ENCODE measurements at places on chromosomes 6 and 20.

DNA sequence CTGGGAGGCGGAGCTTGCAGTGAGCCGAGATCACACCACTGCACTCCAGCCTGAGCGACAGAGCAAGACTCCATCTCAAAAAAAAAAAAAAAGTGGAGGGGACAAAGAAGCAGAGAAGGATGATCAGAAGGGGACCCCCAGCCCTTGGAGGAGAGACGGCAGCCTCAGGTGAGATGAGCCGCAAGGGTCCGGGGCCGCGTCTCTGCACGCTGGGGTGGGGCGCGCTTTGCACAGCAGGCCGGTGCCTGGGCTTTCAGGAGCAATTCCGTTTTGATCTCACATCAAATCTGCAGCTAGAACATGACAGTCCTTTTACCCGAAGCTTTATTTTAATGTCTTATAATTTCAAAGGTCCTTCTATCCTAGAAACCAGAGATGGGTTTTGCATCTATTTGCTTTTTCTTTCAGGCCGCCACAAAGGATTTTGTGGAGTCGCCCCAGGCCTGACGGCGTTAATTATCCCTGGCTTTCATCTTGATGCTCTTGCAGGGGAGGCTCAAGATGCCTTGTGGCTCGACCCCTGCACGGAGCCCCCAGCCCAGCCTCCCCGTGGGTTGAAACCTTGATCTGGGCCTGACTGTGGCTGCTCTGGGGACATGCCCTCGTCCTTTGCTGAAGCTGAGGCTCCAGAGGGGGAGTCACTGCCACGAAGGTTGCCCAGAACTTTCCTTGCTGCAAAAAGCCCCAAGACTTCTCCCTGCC, 17.3 kb downstream of the HRH3 start:
- no peak for DNase-seq

DNA sequence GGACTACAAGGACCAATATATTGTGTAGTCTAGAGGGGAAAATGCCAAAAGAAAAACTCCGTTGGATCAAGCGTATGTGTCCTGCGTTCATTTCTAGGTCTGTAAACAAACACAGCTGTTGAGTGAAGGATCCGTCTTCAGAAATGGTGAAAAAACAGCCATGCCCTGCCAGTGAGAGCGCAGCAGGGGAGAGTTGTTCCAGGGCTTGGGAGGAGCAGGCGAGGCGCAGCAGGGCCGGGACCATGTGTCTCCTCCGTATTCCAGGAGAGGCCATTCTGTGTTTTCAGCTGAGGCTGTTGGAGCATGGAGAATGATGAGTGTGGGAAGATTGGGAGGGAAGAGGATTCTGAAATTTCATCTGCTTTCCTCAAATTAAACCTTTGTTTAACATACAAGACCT, 38.0 kb downstream of the BMP6 start:
- no peak for DNase-seq

- DNase-seq, result no peak
These were observed 33.7 kb downstream of the ADGRF5 start for GRCh38 chr6:46888031-46888430.

- no peak for DNase-seq
These were observed 46.5 kb downstream of the SMLR1 start for GRCh38 chr6:130873746-130874145.

DNA sequence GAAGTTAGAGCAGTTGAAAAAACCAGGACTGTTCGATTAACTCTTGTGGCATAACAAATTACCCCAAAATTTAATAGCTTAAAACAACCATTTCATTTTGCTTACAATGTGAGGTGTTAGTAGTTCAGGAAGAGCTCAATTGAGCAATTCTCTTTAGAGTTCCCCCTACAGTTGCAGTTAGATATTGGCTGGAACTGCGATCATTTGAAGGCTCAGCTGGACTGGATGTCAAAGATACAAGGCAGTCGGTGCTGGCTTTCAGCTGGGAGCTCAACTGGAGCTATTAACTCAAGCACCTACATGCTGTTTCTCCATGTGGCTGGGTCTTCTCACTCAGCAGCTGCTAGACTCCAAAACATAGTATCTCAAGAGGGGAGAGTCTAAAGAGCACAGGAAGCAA, 96.0 kb upstream of the LOC128125822 start:
- no peak for DNase-seq

DNA sequence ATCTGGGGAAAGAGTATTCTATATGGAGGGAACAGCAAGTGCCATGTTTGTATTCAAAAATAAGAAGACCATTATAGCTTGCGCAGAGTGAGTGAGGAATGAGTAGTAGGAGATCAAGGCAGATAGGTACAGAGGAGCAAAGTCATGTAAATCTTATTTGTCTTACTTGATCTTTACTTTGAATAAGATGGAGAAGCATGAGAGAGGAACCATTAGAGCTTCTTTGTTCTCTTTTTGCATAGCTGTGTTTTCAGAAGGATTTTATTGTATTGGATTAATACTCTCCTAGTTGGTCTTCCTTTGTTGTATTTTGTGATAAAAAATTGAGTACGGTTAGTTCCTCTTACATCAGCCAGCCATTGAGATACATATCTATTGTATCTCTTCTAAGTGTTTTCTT, 88.4 kb downstream of the SCAF8 start:
- DNase-seq, result no peak

DNA sequence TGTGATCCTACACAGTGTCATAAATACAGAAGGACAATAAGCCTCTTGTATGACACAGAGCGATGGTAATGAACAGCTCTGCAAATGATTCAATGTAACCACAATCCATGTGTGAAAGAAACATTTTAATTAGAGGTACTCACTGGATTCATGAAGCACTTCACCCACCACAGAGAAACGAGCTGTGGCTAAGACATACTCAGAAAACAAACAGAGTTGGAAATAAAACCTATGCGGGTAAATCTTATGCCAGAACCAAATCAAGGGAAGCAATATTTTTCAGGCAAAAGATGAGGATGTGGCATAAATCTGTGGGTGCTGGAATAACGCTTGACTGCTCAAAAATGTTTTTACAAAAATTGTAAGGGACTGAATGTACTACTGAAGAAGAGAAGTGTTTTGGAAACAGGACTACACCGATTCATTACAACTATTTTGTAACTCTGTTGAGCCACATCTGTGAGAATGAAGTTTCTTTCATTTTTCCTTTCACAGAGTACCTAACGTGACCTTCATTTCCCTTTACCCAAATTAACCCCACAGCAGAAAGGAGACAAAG, 112.1 kb downstream of the WDR27 start:
- DNase-seq, result no peak

- DNase-seq, result no peak
These were observed 61.3 kb downstream of the HS3ST5 start for GRCh38 chr6:114281496-114281895.

DNA sequence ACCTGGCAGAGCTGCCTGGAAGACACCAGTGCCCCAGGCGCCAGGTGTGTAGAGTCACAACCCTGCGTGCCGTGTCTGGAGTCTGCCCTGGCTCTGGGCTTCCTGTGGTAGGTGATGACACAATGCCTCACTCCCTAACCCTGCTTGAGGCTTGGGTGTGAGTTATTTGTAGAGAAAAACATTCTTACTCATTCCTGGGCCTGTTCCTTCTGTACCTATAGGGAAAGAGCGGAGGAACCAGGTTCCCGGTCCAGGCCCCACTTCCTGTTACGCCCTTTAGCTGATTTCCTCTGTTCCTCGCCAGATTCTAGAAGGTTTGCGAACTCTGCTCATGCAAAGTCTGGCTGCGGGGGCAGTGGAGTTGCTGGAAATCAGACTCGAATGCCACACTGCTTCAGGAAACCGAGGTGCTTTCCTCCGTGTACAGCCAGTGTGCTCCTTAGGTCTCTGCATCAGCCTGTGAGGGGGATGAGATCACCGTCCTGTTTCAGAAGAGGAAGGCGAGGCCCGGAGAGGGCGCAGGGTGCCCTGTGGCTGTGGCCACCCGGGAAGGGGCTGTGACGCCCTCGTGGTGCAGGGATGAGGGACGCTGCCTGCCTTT, 67.1 kb upstream of the DUSP22 start:
- DNase-seq, result peak; percentile 68

DNA sequence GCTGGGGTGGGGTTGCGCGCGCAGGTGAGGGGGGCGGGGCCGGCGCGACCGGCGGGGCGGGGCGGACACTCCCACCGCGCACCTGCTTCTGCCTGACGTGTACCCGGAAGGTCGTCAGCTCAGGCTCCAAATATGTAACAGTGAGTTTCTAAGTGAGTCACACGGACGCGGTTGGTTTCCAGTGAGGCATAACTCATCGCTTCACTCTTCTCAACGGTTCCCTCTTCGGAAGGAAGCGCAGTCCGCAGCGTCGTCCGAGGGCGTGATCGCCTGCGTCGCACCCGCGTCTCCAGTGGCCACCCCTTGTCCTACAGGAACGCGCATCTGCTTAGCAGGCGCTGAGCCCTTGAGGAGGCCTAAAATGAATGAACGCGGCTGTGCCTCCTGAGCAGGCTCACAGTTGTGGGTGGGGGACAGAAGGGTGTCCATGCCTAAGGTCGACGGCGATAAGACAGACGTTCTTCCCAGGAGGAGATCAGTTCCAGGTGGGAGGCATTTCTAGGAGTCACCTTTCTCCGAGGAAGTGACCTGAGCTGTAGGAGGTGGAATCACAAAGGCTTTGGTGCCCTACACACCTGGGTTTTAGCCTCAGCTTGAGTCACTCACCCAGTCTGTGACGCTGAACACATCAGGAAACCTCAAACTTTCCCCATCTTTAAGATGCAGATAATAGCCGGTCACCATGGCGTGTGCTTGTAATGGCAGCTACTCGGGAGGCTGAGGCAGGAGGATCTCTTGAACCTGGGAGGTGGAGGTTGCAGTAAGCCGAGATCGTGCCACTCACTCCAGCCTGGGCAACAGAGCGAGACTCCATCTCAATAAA, 50.9 kb upstream of the EZR start:
- peak; percentile 94 for DNase-seq

GRCh38 chr6:5466281-5467136, 205.2 kb downstream of the FARS2 start:
- DNase-seq, result no peak

- DNase-seq, result no peak
These were observed 16.4 kb downstream of the TRIM27 start for GRCh38 chr6:28907394-28907793.

GRCh38 chr6:139586273-139586672, 211.8 kb upstream of the CITED2 start:
- no peak for DNase-seq

DNA sequence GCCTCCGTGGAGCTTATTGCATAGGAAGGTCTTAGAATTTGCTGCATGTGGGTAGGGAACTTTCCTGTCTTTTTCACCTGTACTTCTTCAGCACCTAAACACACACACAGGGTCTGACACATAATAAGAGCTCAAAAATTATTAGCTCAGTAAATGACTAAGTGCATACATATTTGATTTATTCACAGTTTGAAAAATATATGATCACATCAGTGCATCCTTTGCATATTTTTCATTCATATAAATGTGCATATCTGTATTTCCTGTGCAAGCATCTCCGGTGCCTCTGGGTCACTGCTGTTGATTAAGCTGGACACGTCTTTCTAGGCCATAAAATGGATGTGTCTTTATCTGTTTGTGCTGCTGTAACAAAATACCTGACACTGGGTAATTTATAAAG, 234.7 kb downstream of the UST start:
- no peak for DNase-seq

- no peak for DNase-seq
These were observed 610.3 kb downstream of the RNF144B start for GRCh38 chr6:18997375-18997826.

GRCh38 chr6:146267946-146268345, 239.1 kb downstream of the GRM1 start:
- DNase-seq, result no peak

GRCh38 chr6:156028335-156029131, 572.9 kb upstream of the NOX3 start:
- DNase-seq, result no peak

DNA sequence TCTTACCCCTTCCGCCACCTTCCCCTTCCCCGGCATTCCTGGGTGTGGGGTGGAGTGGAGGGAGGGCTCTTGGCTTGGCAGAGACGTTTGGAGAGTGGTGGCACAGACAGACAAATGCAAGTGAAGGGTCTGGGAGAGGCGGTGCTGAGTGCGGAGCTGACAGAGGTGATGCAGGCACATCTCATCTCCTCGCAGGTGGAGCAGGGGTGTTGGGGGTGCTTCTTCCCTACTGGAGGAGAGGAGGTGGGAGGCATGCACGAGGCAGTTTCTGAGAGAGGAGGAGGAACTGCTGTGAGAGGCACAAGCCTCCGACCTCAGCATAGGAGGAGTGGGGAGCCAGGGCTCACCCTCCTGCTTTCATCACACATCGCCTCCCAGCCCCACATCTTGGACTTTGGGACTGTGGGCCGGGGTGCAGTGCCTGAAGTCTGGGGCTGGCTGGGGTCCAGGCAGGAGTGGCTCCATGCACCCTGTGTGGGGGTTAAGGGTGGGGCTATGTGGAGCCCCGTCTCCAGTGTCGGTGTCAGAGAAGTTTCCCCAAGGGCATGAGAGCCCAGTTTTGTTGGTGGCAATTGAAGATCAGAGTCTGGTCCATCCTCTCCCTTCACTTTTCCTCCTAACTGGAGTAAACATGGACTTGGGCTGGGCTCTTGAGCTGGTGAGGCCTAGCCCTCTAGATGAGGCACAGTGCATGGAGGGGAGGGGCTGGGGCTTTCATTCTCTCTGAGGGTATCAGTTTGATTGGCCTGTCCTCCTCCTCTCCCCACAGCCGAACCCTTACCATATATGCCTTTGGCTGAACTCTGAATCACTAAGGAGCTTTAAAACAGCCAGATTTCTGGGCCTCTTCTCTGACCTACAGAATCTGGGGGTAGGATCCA, 20.2 kb upstream of the SLC22A7 start:
- no peak for DNase-seq

- DNase-seq, result no peak
These were observed 368.3 kb upstream of the BTBD3 start for GRCh38 chr20:11549172-11550103.

GRCh38 chr20:3135507-3136070, 24.1 kb downstream of the FASTKD5 start:
- DNase-seq, result no peak

DNA sequence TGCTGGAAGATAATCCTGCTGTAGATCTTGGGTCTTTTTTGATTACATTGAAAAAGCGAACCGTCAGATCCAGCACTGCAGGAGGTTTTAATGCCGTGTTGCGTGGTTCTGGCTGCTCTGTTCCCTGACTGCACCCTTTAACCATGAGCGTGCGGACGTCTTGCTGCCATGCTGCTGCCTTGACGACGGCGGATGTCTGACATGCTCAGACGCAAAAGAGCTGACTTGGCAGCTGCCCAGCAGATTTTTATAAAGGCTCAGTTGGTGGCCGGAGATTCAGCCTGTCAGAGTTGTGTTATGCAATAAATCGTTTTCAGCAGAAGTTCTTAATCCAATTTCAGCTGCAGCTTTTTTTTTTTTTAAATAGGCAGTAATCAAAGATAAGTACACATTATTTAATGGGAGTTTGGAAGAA, 119.4 kb downstream of the JARID2 start:
- DNase-seq, result peak; percentile 32

DNA sequence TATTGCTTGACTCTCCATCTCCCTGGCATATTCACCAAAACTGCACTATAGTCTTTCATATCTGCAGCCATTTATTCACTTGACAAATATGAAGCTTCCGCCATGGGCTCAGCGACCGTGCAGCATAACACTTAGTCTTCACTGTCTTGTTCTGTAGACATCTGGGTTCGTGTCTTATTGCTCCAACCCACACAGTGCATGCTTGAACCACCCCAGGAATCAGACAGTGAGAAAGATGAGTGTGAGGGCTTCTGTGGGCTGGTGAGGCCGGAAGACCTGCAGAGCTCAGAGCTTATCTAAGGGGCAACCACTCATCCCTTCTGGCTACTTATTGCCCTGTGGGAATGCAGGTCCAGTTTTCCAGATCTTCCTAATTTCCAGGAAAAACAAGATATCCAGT, 19.9 kb upstream of the FAM50B start:
- DNase-seq, result no peak

GRCh38 chr20:14446446-14446845, 109.0 kb upstream of the FLRT3 start:
- no peak for DNase-seq

GRCh38 chr6:34144581-34145160, 1.2 kb downstream of the GRM4 start:
- DNase-seq, result no peak

Data from activated T-cell treated with anti-CD3 and anti-CD28 coated beads for 24 hours (primary cell).